RWPE1 (cell line): ENCODE measurements at places on chromosomes 6 and 20.

DNA sequence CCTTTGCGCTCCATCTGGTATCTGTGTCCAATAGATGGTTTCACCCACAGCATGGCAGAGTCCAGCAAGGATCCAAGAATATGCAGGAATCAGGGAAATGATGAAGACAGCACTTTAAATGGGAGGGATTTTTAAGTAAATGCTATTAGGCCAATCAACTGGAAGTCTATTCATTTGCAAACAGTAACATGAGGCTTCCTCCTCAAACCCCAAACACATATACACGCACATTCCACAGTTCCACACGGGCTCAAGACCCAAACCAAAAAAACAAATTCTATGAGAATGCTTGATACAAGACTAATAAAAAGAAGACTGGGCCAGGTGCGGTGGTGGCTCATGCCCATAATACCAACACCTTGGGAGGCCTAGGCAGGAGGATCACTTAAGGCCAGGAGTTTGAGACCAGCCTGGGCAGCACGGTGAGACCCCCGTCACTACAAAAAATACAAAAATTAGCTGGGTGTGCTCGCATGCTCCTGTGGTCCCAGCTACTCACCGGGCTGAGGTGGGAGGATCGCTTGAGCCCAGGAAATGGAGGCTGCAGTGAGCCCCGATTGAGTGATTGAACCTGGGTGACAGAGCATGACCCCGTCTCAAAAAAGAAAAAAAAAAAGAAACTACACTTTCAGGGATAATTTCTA lies 21.9 kb upstream of the TFAP2C start:
- DNase-seq, result no peak

DNA sequence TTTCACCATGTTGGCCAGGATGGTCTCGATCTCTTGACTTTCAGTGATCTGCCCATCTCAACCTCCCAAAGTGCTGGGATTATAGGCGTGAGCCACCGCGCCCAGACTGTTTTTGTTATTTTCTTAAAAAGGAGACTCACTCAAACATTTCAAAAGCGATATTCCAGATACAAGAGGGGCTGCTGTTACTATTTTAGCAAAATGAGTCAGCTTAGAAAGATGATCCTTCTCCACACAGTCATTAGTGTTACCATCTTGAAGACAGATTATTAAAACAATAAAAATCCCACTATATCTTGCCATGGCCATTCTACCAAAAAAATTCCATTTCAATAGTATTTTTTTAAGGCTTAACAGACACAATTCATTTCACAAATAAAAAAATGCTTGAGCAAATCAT lies 102.8 kb downstream of the PREP start:
- no peak for DNase-seq

DNA sequence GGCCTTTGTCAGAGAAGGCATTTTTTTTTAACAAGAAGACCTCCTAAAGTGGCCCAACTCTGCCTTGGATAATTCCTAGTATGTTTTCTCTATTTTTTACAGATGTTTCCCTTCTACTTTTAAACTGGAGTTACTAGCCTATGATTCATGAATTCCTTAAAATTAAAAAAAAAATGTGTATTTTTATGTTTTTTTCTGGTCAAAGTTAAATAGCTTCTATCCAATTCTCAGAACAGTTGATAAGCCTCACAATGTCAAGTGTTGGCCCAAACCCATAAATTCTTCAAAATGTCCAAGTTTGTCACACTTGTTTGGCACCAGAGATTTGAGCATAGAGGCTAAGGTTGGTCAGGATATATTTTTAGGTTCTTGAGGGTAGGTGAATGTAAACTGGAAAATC lies 64.0 kb downstream of the JAG1 start:
- DNase-seq, result no peak

DNA sequence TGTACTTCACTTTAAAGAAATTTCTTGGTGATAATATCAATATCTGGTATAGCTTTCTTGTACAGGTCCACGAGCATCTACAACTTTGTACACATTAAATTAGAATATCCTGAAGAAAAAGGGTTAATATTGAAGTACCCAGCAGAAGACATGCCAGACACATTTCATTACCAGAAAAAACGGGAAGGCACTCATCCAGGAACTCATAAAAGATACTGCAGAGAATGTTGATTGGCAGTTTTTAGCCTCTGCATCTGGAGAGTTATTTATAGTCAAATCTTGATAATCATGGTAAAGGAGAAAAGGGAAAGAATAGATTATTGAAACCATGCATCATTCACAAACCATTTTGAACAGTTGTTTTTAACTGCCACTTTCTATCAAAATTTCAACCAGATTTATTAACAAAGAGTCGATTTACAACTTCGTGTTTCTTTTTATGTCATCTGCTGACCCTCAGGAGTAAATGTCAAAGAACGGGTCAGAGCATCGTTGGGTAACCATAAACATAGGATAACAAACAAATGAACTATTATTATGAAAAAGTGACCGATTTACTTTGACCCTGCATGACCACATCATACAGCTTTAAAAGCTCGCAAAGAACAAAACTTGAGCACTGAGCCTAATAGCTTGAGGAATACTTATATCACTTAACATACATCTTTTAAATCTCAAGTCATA lies 229.2 kb upstream of the SGK1 start:
- DNase-seq, result no peak

- no peak for DNase-seq
These were observed 86.2 kb downstream of the TBC1D7 start for GRCh38 chr6:13242178-13242577.

DNA sequence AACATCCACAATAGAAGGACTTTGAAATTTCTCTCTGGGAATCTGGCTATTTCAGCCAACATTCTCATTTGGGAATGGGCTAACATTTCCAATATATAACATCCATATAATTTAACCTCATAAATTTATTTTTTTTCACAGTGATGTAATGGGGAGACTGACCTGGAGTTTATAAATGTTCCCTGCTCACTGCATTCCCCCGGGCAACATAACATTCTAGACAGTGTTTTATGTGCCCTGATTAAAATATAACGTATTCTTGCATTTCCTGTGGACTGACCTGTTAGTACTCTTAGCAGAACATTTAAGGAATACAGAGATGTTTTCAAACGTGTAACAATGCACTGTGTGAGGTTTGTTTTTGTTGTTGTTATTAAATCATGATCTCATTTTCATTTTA lies 20.9 kb downstream of the TSHZ2 start:
- DNase-seq, result no peak

DNA sequence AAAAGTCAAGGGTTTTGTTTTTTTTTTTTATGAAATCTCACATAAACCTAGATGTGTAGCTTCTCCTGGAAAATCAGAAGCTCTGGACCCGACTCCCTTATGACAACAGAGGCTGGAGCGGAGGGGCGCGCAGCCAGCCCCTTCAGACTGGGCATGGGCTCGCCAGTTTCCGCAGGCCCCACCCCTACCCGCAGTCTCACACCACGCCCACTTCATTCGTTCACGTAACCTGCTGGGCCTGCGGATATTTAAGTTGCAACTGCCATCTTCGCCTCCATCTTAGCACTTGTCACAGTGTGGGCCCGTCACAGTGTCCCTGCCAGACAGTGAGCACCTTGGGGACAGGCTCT lies 111.7 kb upstream of the PTPN1 start:
- DNase-seq, result no peak

- DNase-seq, result no peak
These were observed 427.3 kb upstream of the CITED2 start for GRCh38 chr6:139801571-139802321.

GRCh38 chr6:25136854-25137253 lies 142.3 kb upstream of the CARMIL1 start:
- no peak for DNase-seq

DNA sequence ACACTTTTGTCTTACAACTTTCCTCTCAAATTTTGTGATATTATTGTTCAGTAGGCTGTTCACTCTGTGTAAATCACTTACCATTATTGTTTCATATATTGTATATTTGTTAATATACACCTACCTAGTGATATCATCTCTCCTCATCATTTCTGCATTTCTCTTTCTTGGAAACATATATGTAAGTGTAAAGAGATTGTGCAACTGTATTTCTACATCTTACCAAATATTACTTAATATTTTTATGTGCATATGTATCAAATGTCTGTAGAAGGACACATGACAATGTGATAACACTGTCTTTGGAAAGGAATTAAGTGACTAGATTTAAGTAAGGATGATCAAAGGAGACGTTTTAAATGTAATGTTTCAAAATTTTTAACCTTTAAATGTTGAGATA lies 30.2 kb downstream of the ZNF322 start:
- DNase-seq, result no peak

- DNase-seq, result no peak
These were observed 622.4 kb downstream of the HTR1B start for GRCh38 chr6:76840865-76841264.

DNA sequence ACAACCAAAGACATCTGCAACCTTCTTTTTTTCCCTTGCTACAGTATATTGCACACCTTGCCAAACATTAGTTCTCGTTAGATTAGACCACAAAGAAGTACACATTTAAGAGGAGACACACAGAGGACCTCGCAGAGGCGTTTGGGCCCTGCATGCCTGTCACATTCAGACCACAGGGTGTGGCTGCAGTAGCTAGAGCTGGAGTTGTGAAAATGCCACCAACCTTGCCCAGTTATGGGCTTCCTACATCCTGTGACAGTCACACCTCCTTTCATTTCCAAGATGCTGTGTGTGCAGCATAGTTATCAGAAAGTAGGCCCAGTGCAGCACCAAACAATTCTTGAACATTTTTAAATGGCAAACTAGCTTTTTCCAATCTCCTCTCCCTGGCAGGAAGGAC lies 2.4 kb downstream of the SYNE1 start:
- no peak for DNase-seq

DNA sequence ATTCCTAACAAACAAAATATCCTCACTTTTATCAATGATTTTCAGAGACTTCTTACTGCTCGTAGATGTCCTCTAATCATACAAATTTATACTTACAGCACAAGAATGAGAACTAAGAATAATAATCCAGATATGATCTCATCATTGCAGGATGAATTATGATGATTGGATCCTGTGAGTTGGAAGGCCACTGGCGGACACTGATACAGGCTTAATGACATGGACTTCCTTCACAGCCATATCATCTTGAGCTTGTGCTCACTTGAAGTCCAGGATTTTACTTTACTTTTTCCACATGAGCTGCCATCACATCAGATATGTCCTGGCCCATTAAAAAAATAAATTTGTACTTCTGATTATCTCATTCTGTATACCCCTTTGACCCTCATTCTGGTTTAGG lies 94.3 kb downstream of the NKAIN2 start:
- DNase-seq, result no peak
